ENCODE measurements at places on chromosomes 16 and 17. TPM values are rescaled to one million over a fixed set of nuclear protein-coding genes. Genes with fewer than 3 reads are reported as not detected.

DNA sequence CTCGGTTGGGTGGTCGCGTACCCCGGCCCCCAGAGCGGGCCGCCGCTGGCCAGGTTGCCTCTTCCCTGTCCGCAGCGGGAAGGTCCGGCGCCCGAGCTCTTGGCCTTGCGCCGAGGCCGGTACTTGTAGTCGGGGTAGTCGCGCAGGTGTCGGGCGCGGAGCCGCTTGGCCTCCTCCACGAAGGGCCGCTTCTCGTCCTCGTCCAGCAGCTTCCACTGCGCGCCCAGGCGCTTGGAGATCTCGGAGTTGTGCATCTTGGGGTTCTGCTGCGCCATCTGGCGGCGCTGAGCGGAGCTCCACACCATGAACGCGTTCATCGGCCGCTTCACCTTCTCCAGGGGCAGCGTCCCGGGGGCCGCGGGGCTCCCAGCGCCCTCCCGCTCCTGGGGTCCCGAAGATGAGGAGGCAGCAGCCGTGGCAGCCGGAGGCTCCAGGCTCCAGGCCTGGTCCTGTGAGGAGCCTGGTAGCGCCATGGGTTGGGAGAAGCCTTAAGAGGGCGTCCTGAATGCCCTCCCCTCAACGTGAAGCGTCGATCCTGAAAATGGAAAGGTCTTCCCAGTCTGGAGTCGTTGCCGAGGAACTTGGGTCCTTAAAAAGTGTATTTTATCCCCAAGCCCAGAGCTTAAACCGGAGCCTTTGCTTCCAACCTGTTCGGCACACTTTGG is 558 bp downstream of the SOX15 start:
- H3K4me3 ChIP-seq: no peak overlapping the region
- H3K27me3 ChIP-seq: no peaks in the 10 kb centered on the region
- peak; percentile 48 for DNase-seq
- peaks cover 14% of the 10 kb centered on the region for H3K4me1 ChIP-seq

GRCh38 chr17:4485676-4486646 is 12.7 kb upstream of the SPNS2 start:
- no peak for DNase-seq
- peaks cover 36% of the 10 kb centered on the region for H3K4me1 ChIP-seq
- H3K27ac ChIP-seq: peak overlapping the region; percentile 78

- H3K4me3 ChIP-seq: no peak overlapping the region
- no peaks in the 10 kb centered on the region for H3K36me3 ChIP-seq
- DNase-seq: no peak
- H3K27ac ChIP-seq: no peak overlapping the region
- H3K27me3 ChIP-seq: no peaks in the 10 kb centered on the region
Measured at GRCh38 chr17:72189768-72190593, 69.2 kb downstream of the SOX9 start.

GRCh38 chr17:5785867-5786509 is 201.7 kb upstream of the NLRP1 start:
- H3K27ac ChIP-seq: no peak overlapping the region
- H3K36me3 ChIP-seq: peaks cover 4% of the 10 kb centered on the region
- H3K4me1 ChIP-seq: no peaks in the 10 kb centered on the region

DNA sequence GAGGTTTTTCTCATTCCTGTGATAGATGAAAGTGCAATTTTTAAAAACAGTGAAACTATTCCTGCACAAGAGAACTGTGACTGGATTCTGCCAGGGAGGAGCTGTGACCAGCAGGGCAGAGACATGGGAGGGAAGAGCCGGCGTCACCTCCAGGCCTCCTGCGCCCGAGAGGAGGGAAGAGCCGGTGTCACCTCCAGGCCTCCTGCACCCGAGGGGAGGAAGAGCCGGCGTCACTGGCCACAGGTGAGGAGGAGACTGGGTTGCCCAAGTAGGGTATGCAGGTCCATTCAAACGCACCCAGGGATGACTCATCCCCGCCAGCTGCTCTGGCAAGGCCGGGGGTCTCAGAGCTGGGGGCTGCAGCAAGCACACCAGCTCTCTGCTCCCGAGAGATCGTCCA is 56.7 kb downstream of the METRNL start:
- peaks cover 2% of the 10 kb centered on the region for H3K4me1 ChIP-seq
- no peak for DNase-seq
- H3K27me3 ChIP-seq: peaks cover 37% of the 10 kb centered on the region
- H3K36me3 ChIP-seq: no peaks in the 10 kb centered on the region

DNA sequence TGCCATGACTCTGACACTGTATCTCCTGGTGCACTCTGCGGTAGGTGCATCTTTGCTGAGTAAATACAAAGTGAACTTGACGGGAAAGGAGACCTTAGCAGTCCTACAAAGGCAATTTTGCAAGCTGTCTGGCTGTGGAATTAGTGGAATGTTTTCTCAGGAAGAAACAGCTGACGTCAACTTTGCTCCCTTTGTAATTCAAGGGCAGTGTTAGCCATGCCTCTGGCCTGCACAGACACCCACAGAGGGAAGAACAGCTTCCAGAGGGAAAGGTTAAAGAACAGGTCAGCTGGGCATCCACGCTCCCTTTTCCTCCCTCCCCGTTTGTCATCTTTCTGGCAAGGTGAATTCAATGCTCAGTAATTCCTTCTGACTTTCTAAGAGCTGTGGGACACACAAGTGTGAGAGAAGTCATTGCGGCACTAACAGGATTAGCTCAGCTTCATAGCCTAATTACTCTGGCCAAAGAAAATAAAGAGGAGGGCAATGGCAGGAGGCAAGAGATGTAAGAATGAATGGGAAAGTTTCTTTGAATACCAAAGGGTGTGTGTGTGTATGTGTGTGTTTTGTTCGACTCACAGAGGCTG is 476.9 kb upstream of the GOT2 start:
- no peaks in the 10 kb centered on the region for H3K36me3 ChIP-seq
- H3K27me3 ChIP-seq: no peaks in the 10 kb centered on the region
- no peak overlapping the region for H3K4me3 ChIP-seq
- H3K4me1 ChIP-seq: no peaks in the 10 kb centered on the region

DNA sequence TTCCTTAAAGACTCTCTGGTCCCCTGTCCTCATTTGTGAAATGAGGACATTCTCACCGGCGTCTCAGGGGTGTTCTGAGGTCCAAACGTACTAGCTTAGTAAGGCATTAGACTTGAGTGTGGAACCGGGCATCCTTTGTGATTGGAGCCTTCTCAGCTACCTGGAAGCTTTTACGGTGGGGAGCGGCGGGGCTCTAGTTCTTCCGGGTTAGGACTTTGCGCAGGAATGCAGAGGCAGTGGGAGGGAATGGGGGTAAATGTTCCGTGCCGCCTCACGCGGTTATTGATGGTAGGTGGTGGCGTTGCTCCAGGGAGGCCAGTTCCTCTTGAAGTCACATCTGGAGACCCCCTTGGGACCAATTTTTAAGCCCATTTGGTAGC is 113.6 kb downstream of the SNX29 start:
- H3K36me3 ChIP-seq: no peaks in the 10 kb centered on the region
- H3K4me1 ChIP-seq: peaks cover 29% of the 10 kb centered on the region
- H3K27me3 ChIP-seq: no peaks in the 10 kb centered on the region
- peak overlapping the region; percentile 97 for H3K27ac ChIP-seq
- H3K4me3 ChIP-seq: peak overlapping the region; percentile 89

DNA sequence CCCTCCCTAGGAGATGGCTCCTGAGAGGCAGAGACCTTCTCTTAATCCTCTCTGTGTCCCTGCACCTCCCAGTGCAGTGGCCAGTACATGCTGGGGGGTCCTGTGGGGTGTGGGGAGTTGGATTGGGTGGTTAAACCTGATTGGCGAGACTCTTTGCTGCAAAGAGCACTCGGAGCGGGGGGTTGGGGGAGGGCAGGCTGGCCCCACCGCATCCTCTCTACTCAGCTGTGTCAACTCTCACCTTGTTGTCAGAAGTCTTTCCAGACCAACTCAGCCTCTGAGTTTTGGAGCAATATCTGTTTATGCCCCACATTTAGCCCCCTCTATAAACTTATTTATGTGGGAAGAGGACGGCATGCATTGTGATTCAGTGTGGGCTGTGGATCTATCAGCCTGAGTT is 40.0 kb downstream of the SMARCE1 start:
- H3K27ac ChIP-seq: peak overlapping the region; percentile 100
- DNase-seq: no peak
- no peaks in the 10 kb centered on the region for H3K27me3 ChIP-seq
- H3K4me1 ChIP-seq: peaks cover 68% of the 10 kb centered on the region
- H3K4me3 ChIP-seq: peak overlapping the region; percentile 85

The BRICD5 gene
- total RNA-seq: 2.6 TPM

The CD300A gene
- 2.4 TPM for total RNA-seq

The C16orf92 gene
- total RNA-seq: not detected

The MFAP4 gene
- not detected for total RNA-seq

The OTOP2 gene
- total RNA-seq: not detected

The PPP1R1B gene
- 0.42 TPM for total RNA-seq

The C16orf86 gene
- total RNA-seq: 2.9 TPM

The ZNF200 gene
- 3.2 TPM for total RNA-seq

The TNFRSF17 gene
- total RNA-seq: not detected

The MYH1 gene
- not detected for total RNA-seq
